ENCODE measurements at places on chromosomes 16 and 17.

- no peak for DNase-seq
Observed at GRCh38 chr16:68985855-68986254, 119.6 kb upstream of the HAS3 start.

DNA sequence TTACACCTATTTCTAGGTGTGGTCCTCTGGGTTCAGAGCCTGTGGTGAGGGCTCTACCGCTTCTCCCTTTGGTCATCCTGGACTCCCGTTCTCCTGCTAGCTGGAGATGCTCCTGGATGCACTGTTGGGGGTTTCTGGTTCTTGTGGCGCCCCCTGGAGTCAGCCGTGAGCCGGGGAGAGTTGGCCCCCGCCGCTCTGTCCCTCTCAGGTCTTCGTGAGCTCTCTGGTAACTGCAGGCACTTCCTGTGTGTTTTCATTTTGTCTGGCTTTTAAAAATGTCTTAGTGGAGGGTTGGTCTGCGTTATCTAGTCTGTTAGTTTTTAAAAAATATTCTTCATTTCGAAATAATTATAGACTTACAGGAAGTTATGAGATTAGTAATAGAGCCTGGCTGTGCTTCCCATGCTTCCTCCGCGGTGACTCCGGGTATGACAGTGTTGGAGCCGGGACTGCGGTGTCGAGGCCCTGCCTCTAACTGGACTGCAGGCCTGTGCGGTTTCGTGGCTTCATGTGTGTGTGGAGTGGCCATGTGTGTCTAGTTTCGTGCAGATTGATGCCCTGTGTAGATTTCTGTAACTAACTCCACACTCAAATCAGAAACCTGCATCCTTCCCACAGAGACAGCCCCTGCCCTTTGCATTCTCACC, 78.0 kb upstream of the ZNF750 start:
- DNase-seq: peak; percentile 62

- no peak for DNase-seq
Observed at GRCh38 chr17:80765241-80765961, 220.8 kb downstream of the RPTOR start.

DNA sequence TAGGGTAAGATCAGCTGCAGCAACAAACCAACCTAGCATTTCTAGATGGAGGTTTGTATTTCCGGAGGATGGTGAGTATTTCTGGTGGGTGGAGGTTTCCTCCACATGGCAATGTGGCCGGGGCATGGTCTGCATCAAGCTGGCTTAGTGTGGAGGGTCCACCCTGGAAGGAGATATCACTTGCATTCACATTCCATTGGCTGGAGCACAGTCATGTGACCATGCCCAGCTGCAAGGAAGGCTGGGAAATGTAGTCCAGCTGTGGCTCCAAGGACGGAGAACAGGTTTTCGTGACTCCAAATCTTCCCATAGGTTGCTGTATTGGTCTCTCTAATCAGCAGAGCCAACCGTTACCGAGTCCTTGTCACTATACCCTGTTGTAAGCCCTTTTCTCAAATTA, 68.7 kb downstream of the RAI1 start:
- DNase-seq: peak; percentile 64

GRCh38 chr17:77782201-77782600, 176.3 kb upstream of the TNRC6C start:
- DNase-seq: no peak

DNA sequence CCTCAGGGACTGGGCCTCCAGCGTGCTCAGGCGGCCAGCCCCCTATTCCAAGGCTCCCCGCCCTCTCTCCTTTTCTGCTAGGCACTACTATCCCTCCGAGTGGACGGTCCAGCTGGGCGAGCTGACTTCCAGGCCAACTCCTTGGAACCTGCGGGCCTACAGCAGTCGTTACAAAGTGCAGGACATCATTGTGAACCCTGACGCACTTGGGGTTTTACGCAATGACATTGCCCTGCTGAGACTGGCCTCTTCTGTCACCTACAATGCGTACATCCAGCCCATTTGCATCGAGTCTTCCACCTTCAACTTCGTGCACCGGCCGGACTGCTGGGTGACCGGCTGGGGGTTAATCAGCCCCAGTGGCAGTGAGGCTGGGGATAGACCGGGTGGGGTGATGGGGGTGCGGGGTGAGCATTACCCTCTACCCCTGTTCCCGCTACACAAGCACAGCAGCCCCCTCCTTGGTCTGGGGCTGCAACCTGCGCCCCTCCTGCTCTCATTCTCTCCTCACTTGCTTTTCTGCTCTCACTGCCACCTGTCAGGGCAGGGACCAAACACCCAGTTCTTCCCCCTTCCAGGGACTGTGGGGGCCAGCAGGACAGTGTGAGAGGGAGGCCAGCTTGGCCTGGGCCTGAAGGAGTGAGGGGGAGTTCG, 1.1 kb downstream of the PRSS41 start:
- no peak for DNase-seq

GRCh38 chr16:85171759-85172454, 59.6 kb upstream of the CIBAR2 start:
- DNase-seq: no peak

DNA sequence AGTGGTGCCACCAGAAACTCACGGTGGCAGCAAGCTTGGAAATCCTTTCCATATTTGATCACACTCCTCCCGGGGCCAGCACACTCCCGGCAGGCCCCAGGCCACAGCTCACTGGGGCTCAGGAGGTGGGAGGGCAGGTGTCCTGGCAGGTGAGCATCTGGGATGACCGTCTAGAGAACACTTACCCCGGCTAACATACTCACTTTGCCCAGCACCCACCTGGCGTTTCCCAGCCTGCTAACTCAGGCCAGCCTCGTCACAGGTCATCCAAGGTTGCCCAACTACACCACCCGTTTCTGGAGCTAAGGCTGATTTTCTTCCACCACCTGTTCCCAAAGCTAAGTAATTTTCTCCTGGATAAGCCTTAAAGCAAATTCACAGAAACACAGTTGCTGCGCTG, 24.9 kb downstream of the FBXO31 start:
- no peak for DNase-seq

- no peak for DNase-seq
Observed at GRCh38 chr16:57167538-57167937, 18.3 kb downstream of the PSME3IP1 start.

DNA sequence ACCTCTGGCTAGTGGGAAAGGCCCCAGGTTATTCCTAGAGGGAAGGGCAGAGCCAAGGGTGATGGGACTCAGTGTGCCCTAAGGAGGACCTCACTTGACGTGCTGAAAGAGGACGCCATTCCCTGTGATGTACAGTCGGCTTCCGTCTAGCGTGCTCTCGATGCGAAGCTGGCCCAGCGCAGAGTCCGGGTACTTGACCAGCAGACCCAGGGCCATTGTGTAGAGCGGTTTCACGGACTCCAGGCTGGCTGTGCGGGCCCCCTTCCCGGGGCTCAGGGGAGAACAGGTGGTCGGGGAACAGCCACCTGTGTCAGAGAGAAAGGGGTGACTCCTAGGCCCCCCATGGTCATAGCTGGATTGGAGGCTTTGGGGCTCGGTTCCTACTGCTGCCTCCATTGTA, 19.9 kb downstream of the PLEKHG4 start:
- no peak for DNase-seq

GRCh38 chr17:1251866-1252608, 18.2 kb upstream of the BHLHA9 start:
- no peak for DNase-seq

DNA sequence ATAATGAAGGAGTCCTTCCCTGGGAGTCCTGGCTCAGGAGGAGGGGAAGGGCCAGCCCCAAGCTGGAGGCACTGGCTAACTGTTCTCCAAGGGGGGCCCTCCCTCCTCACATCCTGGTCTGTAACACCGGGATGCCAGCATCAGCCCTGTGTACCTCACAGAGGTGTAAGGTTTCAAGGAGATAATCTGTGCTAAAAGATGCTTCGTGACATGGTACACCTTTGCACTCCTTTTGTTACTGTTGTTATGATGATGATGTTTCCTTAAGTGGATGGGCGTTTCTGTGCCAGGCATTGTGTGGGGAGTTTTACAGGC, 236.7 kb upstream of the TNRC6C start:
- peak; percentile 9 for DNase-seq
